ENCODE measurements at places on chromosomes 3 and 15.

DNA sequence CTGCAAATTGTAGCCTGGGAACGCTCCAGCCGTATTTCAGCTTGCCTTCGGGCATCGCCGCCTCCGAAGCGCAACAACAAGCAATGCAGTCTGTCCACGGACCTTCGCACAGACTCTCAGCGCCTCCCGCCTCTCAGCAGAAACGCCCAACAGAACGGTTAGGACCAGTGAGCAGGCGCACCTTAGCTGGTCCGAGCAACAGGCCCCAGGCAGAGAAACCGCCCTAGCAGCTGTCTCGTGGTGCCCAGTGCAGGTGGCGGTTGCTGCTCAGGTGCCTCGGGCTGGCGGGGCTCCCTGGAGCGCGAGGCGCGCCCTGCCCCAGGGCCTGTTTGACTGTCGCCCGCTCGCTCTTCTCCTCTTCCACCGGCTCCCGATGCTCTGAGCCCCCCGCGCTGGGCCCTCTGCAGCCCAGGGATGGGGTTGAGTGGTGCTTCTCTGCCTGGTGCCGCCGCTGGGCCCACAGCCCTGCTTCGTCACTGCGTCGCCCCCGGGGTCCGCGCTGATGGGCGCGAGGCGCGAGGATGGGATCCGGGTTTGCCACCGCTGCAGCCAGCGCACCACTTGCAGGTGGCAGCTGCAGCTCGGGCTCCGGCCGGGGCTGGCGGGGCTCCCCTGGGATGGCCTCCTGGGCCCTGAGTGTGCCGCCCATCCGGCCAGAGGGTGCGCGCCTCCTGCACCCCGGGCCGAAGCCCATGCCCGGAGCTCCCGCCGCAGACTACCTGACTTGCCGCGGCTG lies 268.4 kb upstream of the FRG2C start:
- no peak for DNase-seq

- DNase-seq, result no peak
These were observed 51.1 kb downstream of the MORC1 start for GRCh38 chr3:109066864-109067263.

DNA sequence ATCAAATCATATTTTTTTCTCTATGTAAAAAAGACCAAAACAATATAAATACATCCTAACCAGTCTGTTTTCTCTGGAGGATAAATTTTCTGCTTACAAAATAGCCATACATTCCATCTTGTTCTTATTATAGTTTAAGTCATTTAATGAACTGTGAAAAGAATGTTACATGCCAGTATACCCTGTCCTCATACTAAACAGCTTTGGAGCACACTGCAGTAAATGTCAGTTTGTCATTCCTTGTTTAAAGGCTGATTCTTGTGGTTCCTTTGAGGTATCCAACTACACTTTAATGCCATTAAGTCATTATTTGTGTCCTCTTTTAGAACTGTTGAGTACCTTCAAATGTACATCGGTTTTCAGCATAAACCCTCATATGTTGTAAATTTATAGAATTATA lies 52.7 kb upstream of the DCBLD2 start:
- DNase-seq, result no peak

GRCh38 chr3:22735373-22735772 lies 467.8 kb upstream of the UBE2E2 start:
- no peak for DNase-seq

GRCh38 chr3:29286478-29287240 lies 5.8 kb downstream of the RBMS3 start:
- no peak for DNase-seq

DNA sequence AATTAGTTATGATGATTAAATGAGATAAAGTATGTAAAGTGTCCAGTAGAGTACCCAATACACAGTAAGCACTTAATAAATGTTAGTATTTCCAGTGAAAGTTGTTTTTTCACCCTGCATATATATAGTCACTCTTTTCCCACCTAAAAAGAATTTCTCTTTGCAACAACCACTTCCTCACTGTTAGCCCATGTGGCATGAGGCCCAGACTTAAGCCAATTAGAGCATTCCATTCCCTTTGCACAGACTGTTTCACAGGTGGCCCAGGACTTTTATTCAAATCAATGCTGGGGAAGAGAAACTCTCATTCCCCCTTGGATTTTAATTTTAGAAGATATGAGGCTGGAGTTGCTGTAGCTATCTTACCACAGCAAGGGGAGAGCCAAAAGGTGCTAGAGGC lies 3.7 kb downstream of the IFT80 start:
- no peak for DNase-seq

DNA sequence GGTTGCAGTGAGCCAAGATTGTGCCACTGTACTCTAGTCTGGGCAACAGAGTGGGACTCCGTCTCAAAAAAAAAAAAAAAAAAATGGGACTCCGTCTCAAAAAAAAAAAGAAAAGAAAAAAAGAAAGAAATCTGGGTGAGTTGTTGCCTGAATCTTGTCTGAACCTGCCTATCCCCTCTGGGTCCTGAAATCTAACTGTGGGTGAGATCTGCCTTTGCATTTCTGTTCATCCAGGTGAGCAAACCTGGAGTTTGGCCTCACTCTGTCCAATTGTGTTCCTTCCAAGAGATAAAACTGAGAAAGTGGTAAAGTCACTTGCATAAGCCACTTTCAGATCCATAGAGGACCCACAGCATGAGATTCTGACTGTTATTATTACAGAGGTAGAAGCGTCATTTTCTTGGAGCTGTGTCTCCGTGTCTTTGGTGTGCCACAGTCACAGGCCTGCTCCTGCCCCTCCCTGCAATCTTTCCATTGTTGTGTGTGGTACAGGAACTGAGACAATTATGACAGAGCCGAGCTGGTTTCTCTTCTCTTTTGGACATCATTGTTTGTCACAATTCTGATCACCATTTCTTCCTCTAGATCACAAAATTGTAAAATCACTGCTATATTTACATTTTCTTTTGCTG lies 235.9 kb downstream of the LPP start:
- DNase-seq, result no peak

DNA sequence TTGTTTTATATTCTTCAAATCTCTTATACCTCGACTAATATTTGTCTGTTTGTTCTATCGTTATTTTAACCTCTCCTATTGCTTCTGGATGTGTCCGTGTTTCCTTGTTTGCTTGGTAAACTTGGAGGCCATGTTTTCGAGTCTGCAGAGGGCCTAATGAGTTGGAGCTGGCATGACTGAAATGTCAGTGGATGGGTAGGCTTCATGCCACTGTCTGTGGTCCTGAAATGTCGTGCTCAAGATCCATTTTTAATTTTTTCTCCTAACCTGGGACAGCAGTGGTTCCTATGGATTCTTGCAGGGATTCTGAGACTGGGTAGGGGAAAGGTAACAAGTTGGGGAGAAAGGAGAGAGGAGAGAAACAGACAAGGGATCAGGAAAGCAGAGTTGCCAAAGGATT lies 18.8 kb upstream of the GASK1A start:
- DNase-seq, result no peak

- DNase-seq, result no peak
These were observed 5.3 kb downstream of the EDEM1 start for GRCh38 chr3:5192571-5193365.
